Thymus (tissue), 14 donors: ENCODE measurements at places on chromosomes 6 and 20.

GRCh38 chr20:51815383-51816076 lies 13.2 kb upstream of the SALL4 start:
- H3K4me3 ChIP-seq, result no peak overlapping the region
- H3K4me1 ChIP-seq, result no peaks in the 10 kb centered on the region
- H3K27ac ChIP-seq, result no peak overlapping the region
- H3K27me3 ChIP-seq, result no peaks in the 10 kb centered on the region
- DNase-seq, result no peak

DNA sequence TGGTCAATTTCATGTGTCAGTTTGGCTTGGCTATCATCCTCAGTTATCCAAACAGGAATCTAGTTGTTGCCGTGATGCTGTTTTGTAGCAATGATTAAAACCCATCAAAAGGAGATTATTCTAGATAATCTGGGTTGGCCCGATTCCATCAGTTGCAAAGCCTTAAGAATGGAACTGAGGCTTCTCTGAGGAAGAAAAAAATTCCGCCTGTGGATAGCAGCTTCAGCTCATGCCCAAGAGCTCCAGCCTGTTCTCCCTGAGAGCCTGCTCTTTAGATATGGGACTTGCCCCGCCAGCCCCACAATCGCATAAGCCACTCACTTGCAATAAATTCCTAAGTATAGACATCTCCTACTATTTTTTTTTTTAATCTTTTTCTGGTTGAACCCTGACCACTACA lies 61.5 kb downstream of the SEL1L2 start:
- DNase-seq, result no peak
- H3K27ac ChIP-seq, result no peak overlapping the region

- no peak for DNase-seq
- no peak overlapping the region for H3K4me3 ChIP-seq
- H3K27me3 ChIP-seq, result peaks cover 86% of the 10 kb centered on the region
- no peak overlapping the region for H3K27ac ChIP-seq
- no peaks in the 10 kb centered on the region for H3K36me3 ChIP-seq
These were observed 1.5 kb upstream of the MDFI start for GRCh38 chr6:41636833-41637193.

- H3K36me3 ChIP-seq, result no peaks in the 10 kb centered on the region
- no peak overlapping the region for H3K27ac ChIP-seq
- DNase-seq, result no peak
- peaks cover 14% of the 10 kb centered on the region for H3K4me1 ChIP-seq
These were observed 1.9 kb downstream of the PLCB1 start for GRCh38 chr20:8133851-8134451.

GRCh38 chr6:67361264-67361663 lies 1273.8 kb upstream of the ADGRB3 start:
- H3K4me3 ChIP-seq, result no peak overlapping the region
- H3K36me3 ChIP-seq, result no peaks in the 10 kb centered on the region
- H3K27ac ChIP-seq, result no peak overlapping the region
- no peak for DNase-seq
- H3K27me3 ChIP-seq, result no peaks in the 10 kb centered on the region
- H3K4me1 ChIP-seq, result no peaks in the 10 kb centered on the region

- H3K27me3 ChIP-seq, result no peaks in the 10 kb centered on the region
- no peaks in the 10 kb centered on the region for H3K36me3 ChIP-seq
- no peak overlapping the region for H3K27ac ChIP-seq
- DNase-seq, result no peak
- no peak overlapping the region for H3K4me3 ChIP-seq
These were observed 434.1 kb downstream of the RFPL4B start for GRCh38 chr6:112781241-112781640.

GRCh38 chr6:156955494-156956183 lies 178.5 kb downstream of the ARID1B start:
- H3K27me3 ChIP-seq, result no peaks in the 10 kb centered on the region
- H3K4me3 ChIP-seq, result no peak overlapping the region
- no peak overlapping the region for H3K27ac ChIP-seq
- H3K4me1 ChIP-seq, result peaks cover 6% of the 10 kb centered on the region
- peaks cover 5% of the 10 kb centered on the region for H3K36me3 ChIP-seq

GRCh38 chr20:8749986-8750385 lies 318.9 kb upstream of the PLCB4 start:
- no peak for DNase-seq
- no peak overlapping the region for H3K27ac ChIP-seq
- H3K4me3 ChIP-seq, result no peak overlapping the region
- H3K4me1 ChIP-seq, result no peaks in the 10 kb centered on the region
